Activated CD4-positive, alpha-beta T cell treated with anti-CD3 and anti-CD28 coated beads, Interleukin-2, amount 50 U/mL, for 4 hours (primary cell): ENCODE measurements at places on chromosomes 12 and 14.

GRCh38 chr14:106280876-106281275 lies 754.5 kb downstream of the TMEM121 start:
- DNase-seq: no peak

- no peak for DNase-seq
These were observed 269.2 kb downstream of the KSR2 start for GRCh38 chr12:117699575-117699974.

- no peak for DNase-seq
These were observed 4.8 kb downstream of the TGFB3 start for GRCh38 chr14:75976826-75977581.

- no peak for DNase-seq
These were observed 255.8 kb downstream of the CCDC91 start for GRCh38 chr12:28446031-28446430.

- DNase-seq: peak; percentile 42
These were observed 11.1 kb upstream of the NINJ2 start for GRCh38 chr12:674272-674781.

DNA sequence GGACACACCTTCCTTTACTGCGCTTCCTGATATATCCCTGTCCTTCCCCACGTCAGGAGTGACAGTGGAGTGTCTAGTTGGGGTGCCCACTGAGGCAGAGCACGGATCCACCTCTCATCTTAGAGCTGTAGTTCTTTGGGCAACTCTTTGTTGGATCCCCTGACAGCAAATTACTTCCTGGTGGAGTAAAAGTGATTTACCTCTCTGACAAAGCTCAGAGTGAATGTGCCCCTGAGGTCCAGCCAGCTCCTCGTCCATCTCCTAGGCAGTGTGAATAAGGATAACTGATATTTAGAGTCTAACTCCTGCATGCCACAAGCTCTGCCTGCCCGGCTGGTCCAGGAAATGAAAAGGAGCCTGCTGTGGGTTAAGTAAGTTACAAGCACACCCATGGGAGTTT lies 16.0 kb downstream of the AHSA1 start:
- DNase-seq: no peak

DNA sequence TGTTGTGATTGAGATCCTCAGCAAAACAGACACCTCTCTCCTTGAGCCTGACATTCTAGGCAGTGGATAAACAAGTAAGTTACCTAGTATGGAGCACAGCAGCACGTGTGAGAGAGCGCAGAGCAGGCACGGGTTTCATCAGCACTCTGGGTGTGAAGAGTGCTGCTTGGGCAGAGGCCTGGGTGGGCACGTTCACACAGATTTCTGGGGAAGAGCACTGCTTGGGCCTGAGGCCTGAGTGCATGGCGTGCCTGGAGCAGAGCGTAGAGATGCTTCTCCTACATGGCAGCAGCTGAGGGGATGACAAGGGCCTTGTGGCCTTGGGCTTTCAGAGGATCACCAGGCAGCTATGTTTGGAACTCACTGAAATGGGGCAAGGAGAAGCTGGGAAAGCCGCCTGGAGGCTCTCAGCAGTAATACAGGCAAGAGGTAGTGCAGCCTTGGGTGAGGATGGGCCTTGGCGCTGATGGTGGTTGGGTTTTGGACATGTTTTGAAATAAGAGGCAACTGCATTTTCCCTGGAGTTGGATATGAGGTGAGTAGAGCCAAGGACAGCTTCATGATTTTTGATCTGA lies 17.6 kb downstream of the CKB start:
- no peak for DNase-seq

DNA sequence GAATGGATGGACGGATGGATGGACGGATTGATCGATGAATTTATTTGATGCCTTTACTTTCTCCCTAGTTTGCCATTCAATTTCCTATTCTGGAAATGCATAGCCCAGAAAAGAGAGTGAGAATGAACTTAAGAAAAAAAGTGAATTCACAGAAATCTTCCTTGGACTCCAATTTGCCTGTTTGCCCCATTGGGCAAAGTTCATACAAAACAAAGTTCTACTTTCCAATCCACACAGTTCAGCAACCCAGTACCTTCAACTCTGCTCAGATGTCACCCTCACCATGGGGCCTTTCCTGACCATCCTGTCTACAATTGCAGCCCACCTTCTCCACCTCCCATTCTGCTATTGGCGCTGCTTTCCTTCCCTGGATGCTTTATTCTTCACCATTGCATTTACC lies 8.2 kb upstream of the NUAK1 start:
- no peak for DNase-seq

- no peak for DNase-seq
These were observed 207.6 kb downstream of the CHST11 start for GRCh38 chr12:104664351-104664750.

GRCh38 chr14:68513137-68513536 lies 279.7 kb downstream of the ZFP36L1 start:
- DNase-seq: no peak

DNA sequence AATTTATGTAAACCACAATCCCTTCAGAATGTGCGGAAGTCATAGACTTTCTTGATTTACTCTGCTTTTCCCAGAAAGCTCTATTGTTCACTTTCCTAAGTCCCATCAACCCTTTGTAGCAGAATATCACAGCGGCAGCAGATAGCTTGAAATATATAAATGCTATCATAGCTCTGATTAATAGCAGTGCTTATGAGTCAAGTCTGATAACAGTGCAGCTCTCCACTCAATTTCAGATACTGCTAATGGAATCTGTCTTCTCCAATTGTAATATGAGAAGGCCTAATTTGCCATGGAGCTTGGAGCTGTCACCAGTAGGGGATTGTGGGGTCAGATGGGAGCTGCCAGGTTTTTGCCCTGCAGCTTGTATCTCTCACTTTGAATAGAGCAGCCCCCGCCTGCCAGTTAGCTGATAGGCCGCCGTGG lies 10.9 kb downstream of the TMEM260 start:
- DNase-seq: no peak

GRCh38 chr12:123126294-123127181 lies 24.4 kb downstream of the PITPNM2 start:
- DNase-seq: no peak

GRCh38 chr14:98908050-98908449 lies 363.9 kb downstream of the BCL11B start:
- no peak for DNase-seq

GRCh38 chr12:83140135-83140534 lies 453.4 kb downstream of the TMTC2 start:
- no peak for DNase-seq

DNA sequence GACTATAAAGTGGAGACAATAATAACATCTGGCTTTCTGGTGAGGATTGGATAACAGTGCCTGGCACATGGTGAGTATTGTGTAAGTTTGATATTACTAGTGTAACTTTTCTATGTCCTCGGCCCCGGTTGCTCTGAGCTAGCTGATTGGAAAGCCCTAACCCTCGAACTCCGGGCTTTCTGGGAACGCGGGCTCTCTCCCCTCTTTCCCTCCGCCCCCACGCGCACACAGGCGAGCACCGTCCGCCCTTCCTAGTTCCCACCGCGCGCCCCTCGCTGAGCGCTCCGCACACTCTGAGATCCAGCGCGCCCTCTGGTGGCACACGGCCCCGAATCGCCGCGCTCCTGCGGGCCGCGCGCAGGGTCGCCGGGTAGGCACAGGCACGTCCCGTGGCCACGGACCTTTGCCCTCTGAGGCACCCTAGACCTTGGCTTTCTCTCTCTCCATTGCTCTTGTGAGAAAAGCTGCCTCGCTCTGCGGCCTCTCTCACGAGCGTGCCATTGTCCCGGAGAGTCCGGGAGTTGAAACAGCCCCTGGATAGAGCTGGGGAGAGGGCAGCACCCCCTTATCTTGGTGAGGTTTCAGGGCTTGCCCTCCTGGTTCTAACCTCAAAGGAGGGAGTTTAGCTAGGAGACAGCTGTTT lies 23.2 kb upstream of the ESRRB start:
- peak; percentile 26 for DNase-seq

DNA sequence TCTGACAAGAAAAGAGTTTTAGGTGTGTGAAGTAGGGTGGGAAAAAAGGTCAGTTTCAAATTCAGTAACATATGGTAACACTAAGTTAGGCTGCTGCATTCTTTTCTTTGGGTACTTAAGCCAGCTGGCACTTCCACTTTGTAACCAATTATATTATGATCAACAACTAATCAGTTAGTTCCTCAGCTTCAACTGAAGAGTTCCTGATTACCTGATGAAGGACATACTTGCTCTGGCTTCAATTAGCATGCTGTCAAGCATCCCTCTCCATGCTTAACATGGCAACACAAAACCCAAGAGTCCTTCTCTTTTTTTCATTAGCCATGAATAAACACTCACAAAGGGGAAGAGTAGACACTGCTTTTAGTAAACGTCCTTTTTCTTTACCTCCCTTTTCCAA lies 6.8 kb upstream of the KANSL2 start:
- DNase-seq: no peak

DNA sequence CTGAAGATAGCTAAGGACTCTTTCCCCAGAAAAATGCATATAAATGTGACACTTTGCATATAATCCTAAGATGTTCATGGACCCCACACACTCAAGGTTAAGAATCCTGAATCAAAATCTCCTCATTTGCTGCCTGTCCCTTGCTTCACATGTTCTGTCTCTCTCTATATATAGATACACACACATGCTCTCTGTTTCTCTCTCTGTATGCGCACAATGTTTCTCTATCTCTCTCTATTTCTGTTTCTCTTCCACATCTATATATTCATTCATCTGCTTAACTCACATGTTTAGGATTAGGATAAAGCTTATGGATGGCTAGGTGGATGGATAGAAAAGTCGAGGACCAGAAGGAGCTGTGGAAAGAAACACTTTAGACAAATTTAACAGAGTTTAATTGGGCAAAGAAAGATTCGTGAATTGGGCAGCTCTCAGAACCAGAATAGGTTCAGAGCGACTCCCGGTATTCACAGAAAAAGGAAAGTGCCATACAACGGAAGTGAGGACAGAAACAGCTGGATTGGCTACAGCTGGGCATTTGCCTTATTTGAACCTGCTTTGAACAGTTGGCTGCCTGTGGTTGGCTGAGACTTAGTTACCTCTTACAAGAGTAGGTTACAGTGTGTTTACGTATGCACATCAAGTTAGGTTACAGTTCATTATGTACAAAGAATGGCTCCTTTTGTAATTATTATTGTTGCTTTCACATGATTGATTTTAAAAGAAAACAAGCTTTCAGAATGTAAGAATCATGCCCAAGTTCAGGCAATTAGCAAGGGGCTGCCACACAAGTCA lies 57.6 kb downstream of the EMP1 start:
- DNase-seq: no peak

DNA sequence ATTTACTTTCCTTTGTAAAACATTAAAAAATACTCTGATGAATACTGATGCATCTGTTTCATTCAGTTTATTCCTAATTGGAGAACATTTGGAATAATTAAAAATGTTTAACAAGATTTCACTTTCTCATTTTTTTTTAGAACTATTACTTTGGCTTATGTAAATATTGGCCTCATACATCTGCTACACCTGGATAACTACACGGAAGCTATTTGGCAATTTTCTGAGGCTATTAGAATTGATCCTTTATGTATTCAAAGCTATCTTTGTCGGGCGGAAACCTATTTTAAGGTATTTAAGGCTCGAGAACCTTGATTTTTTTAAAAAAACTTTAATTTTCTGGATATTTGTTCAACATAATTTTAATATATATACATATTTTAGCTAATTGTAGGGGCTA lies 196.7 kb downstream of the TTC6 start:
- no peak for DNase-seq

DNA sequence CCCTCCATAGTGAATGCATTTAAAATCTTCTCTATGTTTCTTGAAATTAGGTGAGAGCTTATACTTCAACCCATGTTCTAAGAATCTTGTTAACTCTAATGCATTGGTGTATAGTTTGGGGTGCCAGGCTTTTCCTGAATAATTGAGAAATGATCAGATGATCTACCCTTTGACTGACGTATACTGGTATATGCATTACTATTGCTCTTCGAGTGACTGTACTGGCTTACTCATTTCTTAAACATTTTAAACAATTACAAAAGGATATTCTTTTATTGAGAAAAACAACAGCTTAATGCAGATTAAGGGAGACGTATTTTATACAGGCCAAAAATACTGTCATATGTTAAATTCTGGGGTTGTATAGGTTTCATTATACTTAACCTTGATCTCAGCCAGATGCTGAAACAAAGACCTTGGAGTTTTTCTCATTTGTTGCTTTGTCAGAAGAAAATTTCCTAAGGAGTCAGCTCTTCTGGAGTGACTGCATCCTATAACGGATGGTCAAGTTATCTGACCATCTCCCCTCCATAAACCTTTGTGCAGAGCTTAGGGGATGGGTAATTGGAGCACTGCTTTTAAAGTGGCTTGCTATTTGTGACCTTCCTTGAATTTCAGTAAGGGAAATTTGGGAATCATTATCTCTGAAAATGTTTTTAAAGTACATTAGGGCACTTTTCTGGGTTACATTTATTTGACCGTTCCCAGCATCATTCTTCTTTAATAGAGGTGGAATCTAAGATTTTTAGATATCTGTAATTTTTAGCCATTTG lies 507.6 kb downstream of the PCNX1 start:
- DNase-seq: no peak

GRCh38 chr14:49895480-49895879 lies 2.6 kb downstream of the ARF6 start:
- no peak for DNase-seq

- DNase-seq: no peak
These were observed 52.1 kb downstream of the VWF start for GRCh38 chr12:6072302-6072752.

DNA sequence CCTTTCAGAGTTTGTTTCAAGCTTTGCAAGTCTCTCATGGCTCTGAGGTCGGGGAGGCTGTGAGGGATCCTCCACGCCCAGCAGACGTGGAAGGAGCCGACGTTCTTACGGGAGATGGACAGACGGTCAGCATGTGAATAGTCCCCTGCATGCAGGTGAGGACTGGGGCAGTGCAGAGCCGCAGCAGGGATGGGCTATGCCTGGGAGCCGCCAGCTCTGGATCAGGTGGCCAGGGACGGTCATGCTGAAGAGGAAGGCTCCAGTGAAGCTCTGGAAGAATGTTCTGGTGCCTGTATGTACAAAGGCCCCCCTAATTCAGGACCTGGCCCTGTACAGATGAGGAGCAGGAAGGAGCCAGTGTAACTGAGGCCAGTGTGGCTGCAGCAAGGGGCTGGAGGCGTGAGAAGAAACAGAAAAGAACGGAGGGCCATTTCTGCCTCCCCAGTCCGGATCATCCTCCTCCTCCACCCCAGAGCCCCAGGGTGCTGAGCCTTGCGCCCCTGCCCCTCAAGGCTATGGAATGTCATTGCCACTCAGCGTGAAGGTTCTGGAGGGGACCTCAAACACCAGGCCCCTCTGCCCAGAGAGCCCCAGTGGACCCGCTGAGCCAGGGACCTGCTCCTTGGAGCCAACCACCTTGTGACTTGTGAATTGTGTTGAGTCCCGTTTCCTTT lies 96.8 kb upstream of the DIO3 start:
- no peak for DNase-seq

GRCh38 chr12:23523339-23523738 lies 426.1 kb downstream of the SOX5 start:
- DNase-seq: no peak

DNA sequence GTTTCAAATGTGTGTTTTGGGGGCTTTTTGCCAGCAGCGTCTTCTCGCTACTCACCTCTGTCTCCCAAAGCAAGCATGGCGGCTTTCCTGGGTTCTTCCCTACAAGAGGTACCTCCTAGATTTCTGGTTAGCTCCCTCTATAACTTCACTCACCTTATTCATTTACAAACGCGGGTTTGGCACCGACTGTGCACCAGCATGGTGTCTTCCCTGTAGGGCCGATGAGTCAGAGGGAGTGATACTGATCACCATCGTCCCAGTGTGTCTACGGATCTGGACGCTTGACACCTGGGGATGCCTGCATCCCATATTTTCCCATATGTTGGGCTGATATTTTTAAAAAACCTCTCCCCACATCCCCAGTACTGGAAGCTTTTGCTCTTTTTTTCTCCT lies 8.0 kb upstream of the SERPINA12 start:
- DNase-seq: no peak

- DNase-seq: no peak
These were observed 31.3 kb downstream of the PRKAB1 start for GRCh38 chr12:119699199-119699760.
